ENCODE measurements at places on chromosomes 7 and 10. TPM values are rescaled to one million over a fixed set of nuclear protein-coding genes. Genes with fewer than 3 reads are reported as not detected.

Gene NAT16
- total RNA-seq: 0.09 TPM

Gene CEP41
- 11.8 TPM for total RNA-seq

- no peak for DNase-seq
These were observed 99.8 kb downstream of the DYNC2I1 start for GRCh38 chr7:158955932-158956804.

Gene ELFN1
- 4.0 TPM for total RNA-seq

DNA sequence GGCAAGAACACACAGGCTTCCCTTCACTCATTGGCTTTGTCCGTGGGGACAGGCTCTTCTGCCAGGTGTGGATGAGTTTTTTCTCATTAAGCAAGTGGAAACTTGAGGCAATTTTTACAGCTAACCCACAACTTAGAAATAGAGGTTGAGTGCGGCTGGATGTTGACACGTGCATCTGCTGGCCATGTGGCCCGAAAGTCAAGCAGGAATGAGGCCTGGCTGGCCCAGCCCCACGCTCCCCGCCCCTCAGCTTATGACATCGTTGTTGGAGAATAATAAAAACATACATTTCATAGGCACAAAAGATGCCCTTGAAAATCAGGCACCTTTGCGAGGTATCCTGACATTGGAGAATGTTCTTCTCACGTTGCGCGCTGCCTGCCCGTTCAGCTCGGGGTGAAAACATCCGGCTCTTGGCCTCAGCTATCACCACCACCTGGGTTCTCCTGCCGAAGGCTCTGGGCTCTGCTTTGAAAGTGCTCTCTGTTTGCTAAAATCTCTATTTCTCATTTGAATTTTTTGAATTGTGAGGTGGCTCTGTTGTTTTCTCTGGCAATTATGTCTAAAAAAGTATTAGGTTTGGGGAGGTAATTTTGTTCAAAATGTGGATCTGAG lies 310.7 kb downstream of the WDR37 start:
- no peak for DNase-seq

- no peak for DNase-seq
These were observed 7.1 kb downstream of the UBE2D1 start for GRCh38 chr10:58341947-58342346.

DNA sequence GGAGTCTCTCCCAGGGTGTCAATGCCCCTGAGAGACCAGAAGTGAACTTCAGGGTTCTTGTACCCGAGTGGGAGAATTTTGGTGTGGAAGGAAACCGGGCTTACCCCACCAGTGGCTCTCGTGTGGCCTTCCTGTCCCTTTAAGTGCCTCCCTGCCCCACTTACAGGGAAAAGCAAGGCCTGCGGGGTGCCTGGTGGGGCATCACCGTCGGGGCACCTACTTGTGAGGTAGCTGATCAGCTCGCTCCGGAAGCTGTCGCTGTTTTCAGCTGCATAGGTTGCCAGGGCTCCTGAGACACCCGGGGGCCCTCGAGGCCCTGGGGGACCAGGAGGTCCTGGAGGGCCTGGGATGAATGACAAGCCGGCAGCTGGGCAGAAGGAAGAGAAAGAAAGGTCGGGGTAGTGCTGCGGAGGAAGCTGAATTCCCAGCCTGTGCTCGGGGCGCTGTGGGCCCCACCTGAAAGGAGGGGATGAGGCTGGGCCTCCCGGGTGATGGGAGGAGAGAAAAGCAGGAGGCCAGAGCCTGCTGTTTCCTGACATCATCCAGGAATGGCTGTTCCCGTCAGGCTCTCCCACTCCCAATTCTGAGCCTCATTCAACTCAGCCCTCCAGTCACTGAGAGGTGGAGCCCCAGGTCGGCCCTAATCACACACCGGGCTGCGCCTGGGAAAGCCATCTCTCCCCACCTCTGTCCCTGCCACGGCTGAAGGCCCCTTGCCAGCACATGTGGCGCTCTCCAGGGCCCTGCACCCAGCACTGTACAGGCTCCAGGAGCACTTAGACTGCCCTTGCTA lies 51.1 kb downstream of the COL17A1 start:
- no peak for DNase-seq

GRCh38 chr10:17179002-17179401 lies 22.5 kb downstream of the TRDMT1 start:
- no peak for DNase-seq

- no peak for DNase-seq
These were observed 10.8 kb downstream of the CCNY start for GRCh38 chr10:35347121-35347562.

Gene TAS2R41
- total RNA-seq: not detected

DNA sequence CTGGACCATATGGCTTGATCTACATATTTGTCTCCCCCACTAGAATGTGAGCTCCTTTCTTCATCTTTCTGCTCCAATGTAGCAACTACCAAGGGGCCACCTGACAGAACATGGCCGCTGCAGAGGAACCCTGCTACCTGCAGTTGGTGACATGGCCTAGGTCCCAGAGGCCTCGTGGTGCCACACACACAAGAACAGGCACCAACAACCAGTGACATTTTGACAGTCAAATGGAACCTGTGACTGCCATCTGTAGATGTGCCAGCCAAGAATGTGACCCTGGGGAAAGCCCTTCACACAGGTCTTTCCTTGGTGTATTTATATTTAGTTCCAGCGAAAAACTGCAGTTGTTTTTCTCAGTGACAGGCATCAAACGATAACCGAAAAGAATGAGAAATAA lies 67.9 kb upstream of the ANKRD1 start:
- no peak for DNase-seq

- DNase-seq: no peak
These were observed 10.2 kb upstream of the BLNK start for GRCh38 chr10:96281444-96282029.

Gene ZNF775
- 4.4 TPM for total RNA-seq

GRCh38 chr7:103613655-103614642 lies 167.9 kb upstream of the SLC26A5 start:
- DNase-seq: no peak

- DNase-seq: no peak
These were observed 6.3 kb downstream of the FAS start for GRCh38 chr10:88996927-88997326.

- DNase-seq: no peak
These were observed 247.5 kb downstream of the THSD7A start for GRCh38 chr7:11584406-11585031.

- DNase-seq: no peak
These were observed 44.2 kb downstream of the ZNF438 start for GRCh38 chr10:30987463-30987862.

Gene SLC18A2
- total RNA-seq: 0.93 TPM

GRCh38 chr7:29367784-29368183 lies 173.2 kb downstream of the CHN2 start:
- DNase-seq: no peak

Gene SLC26A5
- 0.47 TPM for total RNA-seq

DNA sequence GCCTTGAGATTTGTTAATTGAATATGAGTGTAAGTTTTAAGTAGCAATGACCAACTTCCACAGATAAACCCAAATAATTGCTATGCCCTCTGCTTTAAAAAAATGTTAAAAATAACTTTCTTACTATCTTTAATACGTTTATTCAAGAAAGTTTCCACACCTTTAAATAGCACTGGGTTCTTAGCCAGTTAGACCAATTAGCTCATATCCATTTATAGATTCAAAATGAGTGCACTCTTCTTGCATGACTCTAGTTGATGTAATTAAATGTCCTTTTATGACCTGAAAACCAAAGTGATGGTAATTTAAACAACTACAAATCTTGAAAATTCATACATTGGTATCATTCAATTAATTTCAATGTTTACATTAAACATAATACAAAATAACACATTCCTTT lies 50.8 kb upstream of the CACNA2D1 start:
- DNase-seq: no peak

- no peak for DNase-seq
These were observed 23.2 kb downstream of the SKAP2 start for GRCh38 chr7:26841003-26841739.

Gene FGFBP3
- 0.44 TPM for total RNA-seq

- peak; percentile 18 for DNase-seq
These were observed 123.8 kb upstream of the RET start for GRCh38 chr10:42952931-42953683.

DNA sequence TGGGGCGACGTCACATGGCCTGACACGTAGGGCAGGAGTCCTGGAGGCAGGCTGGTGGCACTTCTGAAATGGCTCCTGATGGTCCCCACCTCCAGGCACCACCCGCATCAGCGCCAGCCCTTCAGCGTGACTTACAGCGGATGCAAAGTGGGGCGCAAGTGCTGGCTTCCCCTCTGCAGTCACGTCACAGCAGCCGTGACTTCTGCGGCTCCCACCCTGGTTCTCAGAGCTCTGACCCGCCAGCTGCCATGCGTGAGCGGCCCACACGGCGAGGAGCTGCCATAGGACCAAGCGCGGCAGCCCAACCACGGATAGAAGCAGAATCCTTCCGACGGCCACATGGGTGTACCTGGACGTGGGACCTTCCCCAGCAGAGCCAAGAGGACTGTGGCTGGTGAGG lies 159.0 kb downstream of the ELFN1 start:
- no peak for DNase-seq
